Pulmonary artery endothelial cell (primary cell): ENCODE measurements at places on chromosomes 5 and 9. TPM values are rescaled to one million over a fixed set of nuclear protein-coding genes. Genes with fewer than 3 reads are reported as not detected.

The SPATA31A7 gene
- total RNA-seq, result not detected in 2 replicates

The ANKRD33B gene
- 6.6 and 7.6 TPM in 2 replicates for total RNA-seq

The FBP1 gene
- 0.95 and 1.5 TPM in 2 replicates for total RNA-seq

The KIF20A gene
- 47.2 and 125 TPM in 2 replicates for total RNA-seq

The ACTBL2 gene
- not detected in 2 replicates for total RNA-seq

The CRB2 gene
- total RNA-seq, result not detected in 2 replicates
